ENCODE measurements at places on chromosomes 3 and 15. TPM values are rescaled to one million over a fixed set of nuclear protein-coding genes. Genes with fewer than 3 reads are reported as not detected.

The SAMMSON gene
- total RNA-seq, result not detected

The GP5 gene
- total RNA-seq, result not detected

DNA sequence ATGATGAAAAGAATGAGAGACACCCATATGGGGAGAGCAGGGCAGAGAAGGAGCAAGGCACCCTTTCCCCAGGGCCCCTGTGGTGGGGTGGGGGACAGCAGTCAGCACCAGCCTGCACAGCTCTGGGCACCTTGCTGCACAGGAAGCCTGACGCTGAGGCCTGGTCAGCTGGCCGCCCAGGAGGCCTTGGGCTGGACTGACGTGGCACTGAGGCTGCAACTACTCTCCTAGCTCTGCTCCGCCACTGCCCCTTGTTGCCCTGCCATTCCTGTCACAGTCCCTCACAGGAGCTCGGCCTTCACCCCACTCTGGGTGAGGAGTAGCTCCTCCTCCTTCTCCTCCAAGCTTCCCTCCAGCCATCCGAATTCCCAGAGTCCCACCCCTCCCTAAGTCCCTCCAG lies 99.7 kb downstream of the CPN2 start:
- DNase-seq, result no peak

DNA sequence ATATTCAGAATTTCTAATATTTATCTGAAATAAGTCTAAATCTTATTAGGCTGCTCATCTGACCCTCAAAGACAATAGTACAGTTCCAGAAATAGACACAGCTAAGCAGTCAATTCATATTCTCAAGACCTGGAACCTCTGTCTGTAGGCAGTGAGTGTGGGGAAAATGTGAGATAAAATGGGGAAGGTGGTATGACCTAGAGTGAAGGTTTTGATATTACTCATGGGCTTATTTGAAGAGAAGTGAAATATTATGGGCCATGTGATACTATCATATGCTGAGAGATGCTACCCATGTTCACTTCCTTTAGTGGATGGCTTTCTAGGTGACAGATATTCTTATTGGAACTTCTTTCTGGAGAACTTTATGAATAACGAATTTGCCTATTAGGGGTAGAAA lies 33.5 kb downstream of the TGFBR2 start:
- DNase-seq, result no peak

DNA sequence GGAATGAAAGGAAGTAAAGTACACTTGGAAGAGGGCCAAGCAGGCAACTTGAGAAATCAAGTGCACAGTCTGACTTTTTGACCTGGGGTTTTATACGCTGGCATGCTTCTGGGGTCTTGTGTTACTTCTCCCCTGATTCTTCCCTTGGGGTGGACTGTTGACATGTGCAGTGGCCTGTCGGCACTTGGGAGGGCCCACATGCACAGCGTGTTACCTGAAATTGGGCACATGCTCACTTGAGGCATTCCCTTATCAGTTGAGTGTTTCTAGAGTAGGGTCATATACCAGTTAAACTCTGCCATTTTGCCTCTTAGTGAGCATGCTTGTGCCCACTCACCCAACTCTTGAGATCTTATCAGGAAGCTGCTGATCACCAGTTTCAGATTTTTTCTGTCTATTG lies 329.1 kb upstream of the SOX2 start:
- DNase-seq, result no peak
